Cardiac atrium fibroblast (primary cell): ENCODE measurements at places on chromosomes 2 and 18. TPM values are rescaled to one million over a fixed set of nuclear protein-coding genes. Genes with fewer than 3 reads are reported as not detected.

The DSG4 gene
- total RNA-seq: not detected in 2 replicates

The PDE11A gene
- not detected in 2 replicates for total RNA-seq

The CCDC74B gene
- total RNA-seq: 3.1 and 6.0 TPM in 2 replicates

The ANTXR1 gene
- total RNA-seq: 132 and 150 TPM in 2 replicates

The RPS27A gene
- total RNA-seq: 1,586 and 1,702 TPM in 2 replicates

The GYPC gene
- 73.3 and 110 TPM in 2 replicates for total RNA-seq

The CXCR2 gene
- not detected in 2 replicates for total RNA-seq

The CRYGD gene
- not detected in 2 replicates for total RNA-seq

The VIT gene
- 0.36 and 1.1 TPM in 2 replicates for total RNA-seq

The TGFA gene
- not detected in 2 replicates for total RNA-seq

The GKN1 gene
- total RNA-seq: not detected in 2 replicates

The HOXD4 gene
- total RNA-seq: not detected in 2 replicates

The FAM168B gene
- 77.1 and 92.5 TPM in 2 replicates for total RNA-seq

The AMER3 gene
- not detected in 2 replicates for total RNA-seq

The ITGB1BP1 gene
- total RNA-seq: 58.3 and 69.7 TPM in 2 replicates

The ANKMY1 gene
- 6.3 and 11.2 TPM in 2 replicates for total RNA-seq

The DQX1 gene
- total RNA-seq: not detected in 2 replicates

The SP5 gene
- total RNA-seq: not detected in 2 replicates

The STPG4 gene
- not detected in 2 replicates for total RNA-seq

The NOL4 gene
- not detected in 2 replicates for total RNA-seq

The MCFD2 gene
- total RNA-seq: 114 and 146 TPM in 2 replicates

The UGT1A3 gene
- not detected in 2 replicates for total RNA-seq

The MOCOS gene
- 1.1 and 2.3 TPM in 2 replicates for total RNA-seq

The RPIA gene
- 3.8 and 3.9 TPM in 2 replicates for total RNA-seq

The ALPI gene
- total RNA-seq: not detected in 2 replicates

The INHBB gene
- total RNA-seq: 4.0 and 7.6 TPM in 2 replicates

The CIB4 gene
- not detected in 2 replicates for total RNA-seq

The GTF2A1L gene
- total RNA-seq: 1.3 TPM in 1 of 2 replicates, not detected in the other
